ENCODE measurements at places on chromosomes 7 and 10.

DNA sequence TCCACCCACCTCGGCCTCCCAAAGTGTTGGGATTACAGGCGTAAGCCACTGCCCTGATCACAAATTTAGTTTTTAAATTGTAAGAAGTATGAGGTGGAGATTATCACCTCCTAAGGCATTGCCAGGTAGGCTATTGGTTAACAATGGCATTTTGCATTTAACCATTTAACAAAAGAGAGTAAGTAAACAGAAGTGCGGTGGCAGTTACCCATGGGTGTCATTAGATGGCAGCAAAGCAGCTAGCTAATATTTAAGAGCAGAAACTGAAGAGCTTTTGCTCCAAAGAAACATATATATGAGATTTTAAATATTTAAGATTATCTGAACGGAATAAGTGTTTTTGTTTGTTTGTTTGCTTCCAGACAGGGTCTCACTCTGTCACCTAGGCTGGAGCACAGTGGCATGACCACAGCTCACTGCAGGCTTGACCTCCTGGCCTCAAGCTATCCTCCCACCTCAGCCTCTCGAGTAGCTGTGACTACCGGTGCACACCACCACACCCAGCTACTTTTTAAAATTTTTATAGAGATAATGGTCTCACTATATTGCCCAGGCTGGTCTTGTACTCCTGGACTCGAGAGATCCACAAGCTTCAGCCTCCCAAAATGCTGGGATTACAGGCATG lies 325.5 kb upstream of the C7orf33 start:
- no peak for DNase-seq

DNA sequence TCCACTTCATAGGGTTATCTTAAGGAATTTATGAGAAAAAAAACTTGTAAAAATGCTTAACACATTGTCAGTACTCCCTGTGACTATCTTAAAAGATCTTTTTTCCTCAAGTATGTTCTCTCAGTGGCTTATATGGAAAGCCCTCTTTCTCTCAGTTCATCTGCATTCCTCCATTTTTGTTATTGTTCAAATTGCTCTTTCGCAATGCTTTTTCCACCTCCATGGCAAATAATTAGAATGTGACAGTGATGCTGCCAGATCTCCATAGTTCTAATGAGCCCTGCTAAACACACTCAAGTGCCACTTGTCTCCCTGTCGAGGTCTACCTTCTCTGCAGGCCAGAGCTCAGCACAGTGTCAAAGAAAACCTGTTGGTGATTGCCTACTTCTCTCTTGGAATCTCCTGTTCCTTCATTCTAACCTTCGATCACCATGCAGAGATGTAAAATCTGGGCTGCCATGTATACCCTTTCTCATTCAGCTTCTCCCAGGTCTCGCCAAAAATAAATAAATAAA lies 37.2 kb upstream of the ABCB5 start:
- DNase-seq: no peak

- no peak for DNase-seq
Measured at GRCh38 chr10:61662794-61663259, at the start of gene CABCOCO1. Gene CABCOCO1 (plus strand): TSS chr10:61662929. CDS start chr10:61662973, 44 bp downstream.

DNA sequence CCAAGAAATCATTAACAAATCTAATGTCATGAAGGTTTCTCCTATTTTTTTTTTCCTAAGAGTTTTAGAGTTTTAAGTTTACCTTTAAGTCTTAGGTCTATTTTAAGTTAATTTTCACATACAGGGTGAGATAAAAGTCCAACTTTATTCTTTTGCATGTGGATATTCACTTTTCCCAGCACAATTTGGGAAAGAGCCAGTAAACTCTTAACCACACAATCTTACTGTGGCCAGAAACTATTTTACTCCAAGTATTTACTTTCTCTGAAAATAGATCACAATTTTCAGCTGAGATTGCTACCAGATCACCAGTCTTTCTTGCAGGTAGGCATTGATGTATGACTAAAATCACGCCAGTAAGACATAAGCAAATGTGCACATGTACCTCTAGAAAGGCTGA lies 728.5 kb downstream of the TNS3 start:
- no peak for DNase-seq

GRCh38 chr7:19030281-19030680 lies 87.2 kb downstream of the TWIST1 start:
- no peak for DNase-seq

GRCh38 chr7:114217026-114217806 lies 197.4 kb upstream of the FOXP2 start:
- no peak for DNase-seq

GRCh38 chr10:86598151-86598550 lies 56.2 kb upstream of the OPN4 start:
- no peak for DNase-seq

GRCh38 chr7:94738071-94738470 lies 82.1 kb upstream of the SGCE start:
- DNase-seq: no peak

GRCh38 chr10:68963151-68963550 lies 7.2 kb downstream of the DDX21 start:
- no peak for DNase-seq

- no peak for DNase-seq
Measured at GRCh38 chr7:67597161-67597560, 600.5 kb downstream of the TYW1 start.

DNA sequence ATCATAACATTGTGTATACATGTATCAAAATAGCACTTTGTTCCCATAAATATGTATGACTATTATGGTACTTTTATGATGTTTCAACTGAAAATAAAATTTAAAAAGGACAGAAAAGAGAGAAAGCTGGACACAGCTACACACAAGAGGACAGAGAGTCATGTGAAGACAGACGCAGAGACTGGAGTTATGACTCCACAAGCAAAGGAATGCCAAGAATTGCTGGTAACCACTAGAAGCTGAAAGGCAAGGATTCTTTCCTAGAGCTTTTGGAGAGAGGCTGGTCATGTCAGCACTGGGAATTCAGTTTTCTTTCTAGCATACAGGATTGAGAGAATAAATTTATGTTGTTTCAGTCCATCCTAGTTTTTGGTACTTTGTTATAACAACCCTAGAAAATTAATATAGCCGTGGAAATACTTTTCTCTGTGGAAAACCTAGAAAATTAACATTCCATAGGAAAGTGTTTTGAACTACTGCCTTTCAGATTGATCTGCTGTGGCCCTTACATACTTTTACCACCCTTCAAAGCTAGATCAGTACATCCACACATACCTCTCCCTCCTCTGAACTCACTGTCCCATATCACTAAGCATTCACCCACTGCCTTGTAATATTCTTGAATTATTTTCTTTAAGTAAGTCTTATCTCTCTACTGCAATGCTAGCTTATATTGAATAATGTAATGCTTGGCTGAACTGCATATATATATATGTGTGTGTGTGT lies 575.3 kb downstream of the IPMK start:
- DNase-seq: no peak

GRCh38 chr10:68074031-68074774 lies 880 bp downstream of the HERC4 start:
- no peak for DNase-seq

- no peak for DNase-seq
Measured at GRCh38 chr7:111510584-111511378, 51.5 kb downstream of the IMMP2L start.

DNA sequence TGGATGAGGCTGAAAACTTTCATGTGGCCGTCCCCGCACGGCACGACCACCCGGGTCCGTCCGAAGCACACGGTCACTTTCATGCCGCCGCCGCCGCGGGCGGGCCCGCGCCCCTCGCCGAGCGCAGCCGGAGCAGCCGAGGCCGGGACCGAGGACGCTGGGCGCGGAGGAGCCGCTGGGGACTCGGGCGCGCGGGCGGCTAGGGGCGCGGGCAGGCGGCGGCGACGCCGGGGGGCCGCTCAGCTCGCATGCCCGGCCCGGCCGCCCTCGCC lies 247 bp downstream of the PARD3 start:
- no peak for DNase-seq

DNA sequence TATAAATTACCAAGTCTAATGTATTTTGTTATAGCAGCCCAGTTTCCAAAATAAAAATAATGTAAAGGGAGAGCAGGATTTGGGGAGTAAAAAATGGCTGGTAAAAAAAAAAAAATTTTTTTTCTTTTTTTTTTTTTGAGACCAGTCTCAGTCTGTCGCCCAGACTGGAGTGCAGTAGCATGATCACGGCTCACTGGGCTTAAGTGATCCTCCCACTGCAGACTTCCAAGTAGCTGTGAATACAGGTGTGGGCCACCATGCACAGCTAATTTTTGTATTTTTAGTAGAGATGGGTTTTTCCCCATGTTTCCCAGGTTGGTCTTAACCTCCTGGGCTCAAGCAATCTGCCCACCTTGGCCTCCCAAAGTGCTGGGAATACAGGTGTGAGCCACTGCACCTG lies 4.8 kb upstream of the LSM8 start:
- no peak for DNase-seq

DNA sequence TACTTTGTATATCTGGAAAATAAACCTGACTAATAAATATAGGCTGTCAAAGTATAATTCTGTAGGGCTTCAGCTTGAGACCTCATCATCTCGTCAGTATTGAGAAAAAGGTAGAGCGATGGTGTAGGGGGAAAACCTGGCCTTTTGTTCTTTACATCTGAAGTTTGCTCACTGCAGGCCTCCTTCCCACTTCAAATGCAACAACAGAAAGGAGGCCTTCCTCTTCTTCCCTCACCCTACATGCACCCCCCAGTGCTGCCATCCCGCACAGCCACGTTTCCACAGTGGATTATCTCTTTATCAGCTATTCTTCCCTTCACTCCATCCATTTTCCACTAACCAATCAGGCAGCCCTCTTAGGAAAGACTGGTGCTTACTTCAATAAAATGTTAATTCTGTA lies 112.3 kb downstream of the VTI1A start:
- DNase-seq: no peak

DNA sequence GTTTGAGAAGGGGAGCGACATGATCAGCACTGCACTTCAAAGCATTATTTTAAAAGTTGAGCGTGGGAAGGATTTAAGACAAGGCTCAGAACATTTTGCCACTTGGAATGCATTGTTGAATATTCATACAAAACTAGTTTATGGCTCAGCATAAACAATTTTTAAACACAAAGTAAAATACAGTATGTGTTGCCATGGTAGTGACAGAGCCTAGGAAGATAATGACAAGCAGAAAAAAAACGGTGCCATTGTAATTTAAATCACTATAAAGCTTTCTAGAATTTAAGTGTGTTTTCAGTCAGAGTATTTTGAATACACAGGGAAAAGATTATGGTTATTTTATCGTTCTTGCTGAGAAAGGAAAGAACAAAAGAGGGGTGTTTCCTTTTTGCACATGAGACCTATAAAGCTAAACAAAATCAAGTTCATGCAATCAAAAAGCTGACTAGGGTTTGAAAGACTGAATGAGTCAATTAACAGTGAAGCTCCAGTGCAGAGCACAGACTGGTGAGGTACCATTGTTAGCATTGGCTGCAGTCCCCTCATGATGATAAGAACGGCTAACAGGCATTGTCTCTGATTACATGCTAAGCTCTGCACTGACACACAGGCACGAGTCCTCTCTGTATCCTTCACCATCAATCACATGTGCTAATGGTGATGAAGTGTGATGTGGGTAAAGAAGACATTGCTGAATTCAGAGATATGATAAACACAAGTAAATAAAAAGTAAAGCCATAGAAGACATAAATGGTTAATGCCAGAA lies 181.9 kb upstream of the VSTM2A start:
- no peak for DNase-seq

GRCh38 chr7:52571026-52571425 lies 464.4 kb upstream of the POM121L12 start:
- no peak for DNase-seq

GRCh38 chr10:22723343-22723779 lies 9.0 kb upstream of the PIP4K2A start:
- no peak for DNase-seq

- DNase-seq: no peak
Measured at GRCh38 chr7:36408589-36408988, 18.9 kb downstream of the ANLN start.

GRCh38 chr10:118742782-118743181 lies 12.0 kb downstream of the CACUL1 start:
- DNase-seq: no peak

DNA sequence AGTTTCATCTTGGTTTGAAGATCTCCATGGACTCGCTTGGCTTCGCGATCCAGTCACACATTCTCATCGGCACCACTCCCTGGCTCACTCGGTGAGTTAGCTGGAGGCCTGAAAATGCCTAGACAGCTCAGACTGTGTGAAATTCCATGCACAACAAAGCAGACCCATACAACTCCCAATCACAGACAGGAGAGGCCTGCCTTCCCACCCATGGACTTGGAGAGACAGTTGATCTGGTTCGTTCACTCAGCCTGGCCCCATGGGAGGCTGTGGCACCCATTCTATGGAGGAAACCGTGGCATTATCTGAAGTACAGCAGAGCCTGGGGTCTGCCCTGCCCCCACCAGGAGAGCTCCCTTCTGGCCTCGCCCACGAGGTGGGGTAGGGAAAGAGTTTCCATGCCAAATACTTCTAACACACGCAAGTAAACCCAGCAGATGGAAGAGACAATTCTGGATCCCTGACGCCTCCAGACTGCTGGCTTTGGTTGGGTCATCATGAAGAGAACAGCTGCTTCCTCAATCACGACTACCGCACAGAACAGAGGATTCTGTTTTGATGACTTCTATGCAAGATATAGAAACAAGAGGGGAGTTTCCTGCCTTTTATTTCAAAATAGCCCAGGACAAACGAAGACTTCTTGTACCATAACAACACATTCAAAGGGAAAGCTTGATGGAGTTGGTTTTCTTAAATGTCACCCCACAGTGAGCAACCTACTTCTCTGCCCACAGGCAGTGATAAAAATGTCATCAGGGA lies 15.9 kb downstream of the FAM53B start:
- no peak for DNase-seq

- no peak for DNase-seq
Measured at GRCh38 chr10:125846894-125847293, 23.5 kb downstream of the BCCIP start.

DNA sequence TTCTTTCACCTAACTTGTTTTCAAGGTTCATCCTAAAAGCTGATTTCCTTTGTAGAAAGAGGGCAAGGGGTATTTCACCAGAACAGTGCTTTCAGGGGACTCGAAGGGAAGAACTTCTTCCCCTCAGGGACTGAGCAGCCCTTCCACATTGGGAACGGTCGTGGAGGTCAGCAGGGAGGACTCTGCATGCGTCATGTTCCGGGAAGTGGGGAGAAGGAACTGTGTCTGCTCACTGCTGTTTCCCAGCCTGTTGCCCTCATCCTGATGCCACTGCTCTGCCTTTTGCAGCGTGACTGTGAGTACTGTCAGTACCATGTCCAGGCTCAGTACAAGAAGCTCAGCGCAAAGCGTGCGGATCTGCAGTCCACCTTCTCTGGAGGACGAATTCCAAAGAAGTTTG lies 27.2 kb downstream of the MCM10 start:
- no peak for DNase-seq

DNA sequence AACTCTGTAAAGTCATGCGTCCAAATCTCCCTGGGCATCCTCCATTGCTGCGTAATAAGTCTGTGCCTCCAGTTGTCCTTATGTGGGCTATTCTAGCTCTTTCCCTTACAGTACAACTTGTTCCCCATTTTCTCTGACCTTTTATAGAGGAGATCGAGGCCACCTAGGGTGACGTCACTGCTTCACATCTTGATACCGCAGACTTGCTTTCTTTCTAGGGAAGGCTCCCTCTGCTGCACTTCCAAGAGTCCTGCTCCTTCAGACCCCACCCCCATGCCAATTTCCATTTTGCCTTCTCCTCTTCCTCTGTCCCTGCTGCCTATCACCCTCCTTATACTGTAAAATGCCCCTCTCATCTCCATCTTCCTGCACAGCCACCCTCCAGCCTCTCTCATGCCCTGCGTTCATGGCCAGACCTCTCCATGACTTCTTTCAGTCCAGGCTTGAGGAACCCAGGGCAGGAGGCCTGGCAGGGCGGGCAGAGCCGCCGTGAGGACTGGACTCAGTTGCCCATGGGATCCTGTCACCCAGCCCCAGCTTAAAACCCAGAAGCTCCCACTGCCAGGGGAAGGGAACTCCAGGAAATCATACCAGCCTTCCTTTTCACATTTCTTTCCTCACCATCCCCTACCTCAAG lies 57.5 kb downstream of the CAMK1D start:
- DNase-seq: no peak
